ENCODE measurements at places on chromosomes 12 and 14.

- DNase-seq, result no peak
Measured at GRCh38 chr12:89098441-89099112, 253.7 kb downstream of the DUSP6 start.

- no peak for DNase-seq
Measured at GRCh38 chr12:128978067-128978466, 124.8 kb downstream of the GLT1D1 start.

GRCh38 chr14:70897464-70897863 is 9.8 kb upstream of the PCNX1 start:
- no peak for DNase-seq

GRCh38 chr12:96234591-96235483 is 40.7 kb downstream of the ELK3 start:
- no peak for DNase-seq

- DNase-seq, result no peak
Measured at GRCh38 chr14:65071544-65071943, 30.8 kb downstream of the MAX start.

GRCh38 chr12:11734580-11735180 is 85.2 kb downstream of the ETV6 start:
- no peak for DNase-seq

GRCh38 chr12:98358144-98358543 is 157.2 kb upstream of the TMPO start:
- no peak for DNase-seq

DNA sequence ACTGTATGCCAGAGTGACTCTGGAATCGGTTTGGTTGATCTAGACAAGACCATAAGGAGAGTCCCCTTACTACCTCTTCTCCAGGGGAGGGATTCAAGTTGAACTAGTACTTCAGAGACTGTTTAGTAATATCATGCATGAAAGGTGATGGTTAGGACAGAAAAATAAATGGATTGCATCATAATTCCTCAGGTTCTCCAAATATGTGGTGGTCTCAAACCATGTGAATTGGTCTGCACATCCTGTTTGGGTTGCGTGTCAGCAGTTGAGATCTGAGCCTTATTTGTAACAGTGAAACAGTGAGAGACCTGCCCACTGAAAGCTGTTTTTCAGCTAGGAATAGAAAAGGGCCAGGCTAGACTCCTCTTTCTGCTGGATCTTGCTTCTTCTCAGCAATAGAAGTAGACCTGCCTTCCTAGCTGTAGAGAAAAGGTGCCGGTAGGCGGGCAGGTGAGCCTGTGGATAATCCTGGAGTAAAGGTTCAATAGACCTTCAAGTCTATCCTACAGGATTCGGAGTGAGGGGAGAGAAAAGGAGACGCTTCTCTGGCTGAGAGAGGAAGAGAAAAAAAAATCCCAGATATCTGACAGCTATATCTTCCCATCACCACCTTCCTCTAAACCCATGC is 258.5 kb upstream of the E2F7 start:
- DNase-seq, result no peak

GRCh38 chr12:52613384-52614030 is 4.9 kb downstream of the KRT73 start:
- DNase-seq, result no peak

GRCh38 chr12:116996093-116996492 is 85.3 kb downstream of the FBXW8 start:
- DNase-seq, result no peak

- no peak for DNase-seq
Measured at GRCh38 chr14:104709387-104710039, 14.5 kb upstream of the ADSS1 start.

GRCh38 chr14:67276131-67276530 is 34.9 kb downstream of the PALS1 start:
- DNase-seq, result no peak

DNA sequence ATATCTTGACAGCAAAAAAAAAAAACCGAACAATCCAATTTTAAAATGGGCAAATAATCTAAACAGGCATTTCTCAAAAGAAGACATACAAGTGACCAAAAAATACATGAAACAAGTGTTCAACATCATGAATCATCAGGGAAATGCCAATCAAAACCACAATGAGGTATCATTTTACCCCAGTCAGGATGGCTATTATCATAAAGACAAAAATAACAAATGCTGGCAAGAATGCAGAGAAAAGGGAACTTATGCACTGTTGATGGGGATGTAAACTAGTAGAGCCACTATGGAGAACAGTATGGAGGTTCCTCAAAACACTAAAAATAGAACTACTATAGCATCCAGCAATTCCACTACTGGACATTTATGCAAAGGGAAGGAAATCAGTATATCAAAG is 448.2 kb downstream of the RGS6 start:
- no peak for DNase-seq

GRCh38 chr14:61690039-61690438 is 5.3 kb upstream of the HIF1A start:
- no peak for DNase-seq

GRCh38 chr14:38197784-38198335 is 9.8 kb upstream of the SSTR1 start:
- no peak for DNase-seq

DNA sequence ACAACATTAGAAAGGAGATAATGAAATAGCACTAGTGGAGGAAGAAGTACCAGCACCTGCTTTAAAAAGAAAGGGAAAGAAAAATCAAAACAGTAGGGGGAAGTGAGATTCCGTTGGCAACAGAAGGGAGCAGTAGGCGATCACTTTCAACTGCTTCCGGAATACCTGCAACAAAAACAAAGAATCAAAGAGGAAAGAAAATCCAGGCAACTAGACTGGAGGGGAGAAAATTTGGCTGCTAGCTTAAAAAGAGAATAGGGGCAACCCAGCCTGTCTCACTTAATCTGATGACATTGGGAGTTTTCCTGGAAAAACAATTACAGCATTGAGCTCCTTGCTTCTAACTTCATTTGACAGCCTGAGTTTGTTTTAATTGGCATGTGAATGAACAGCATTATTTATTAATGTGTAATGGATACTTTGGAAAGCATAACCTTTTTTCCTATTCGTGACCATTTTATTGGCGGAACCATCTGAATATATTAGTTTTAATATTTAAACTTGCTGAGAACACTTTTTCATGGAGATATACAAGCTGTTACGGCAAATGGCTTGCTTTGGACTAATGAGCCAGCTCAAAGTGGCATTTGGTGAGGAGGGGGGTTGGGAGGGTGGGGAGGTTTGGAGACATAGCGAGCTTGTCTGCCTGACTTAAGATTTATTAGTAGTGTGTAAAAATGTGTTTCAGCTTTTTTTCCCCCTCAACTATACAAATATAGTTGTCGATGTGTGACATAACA is 2.5 kb upstream of the DACT1 start:
- DNase-seq, result no peak

DNA sequence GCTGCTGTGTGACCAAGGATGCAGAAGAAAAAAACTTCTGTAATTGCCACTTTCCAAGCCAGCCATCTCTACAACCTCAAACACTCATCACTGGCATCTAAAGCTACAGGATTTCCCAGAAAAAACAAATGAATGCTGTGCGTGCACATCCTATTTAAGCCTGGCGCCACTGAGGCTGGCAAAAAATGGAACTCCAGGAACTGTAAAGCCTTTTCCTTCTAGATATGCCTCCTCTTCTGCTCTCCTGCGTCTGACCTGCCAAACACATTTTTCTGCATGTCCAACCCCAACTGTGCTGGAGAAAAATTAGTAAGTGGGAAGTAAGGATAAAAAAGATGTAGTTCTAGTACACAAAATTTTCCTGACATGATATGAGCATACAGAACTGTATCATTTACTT is 184.9 kb downstream of the ITPR2 start:
- DNase-seq, result no peak

DNA sequence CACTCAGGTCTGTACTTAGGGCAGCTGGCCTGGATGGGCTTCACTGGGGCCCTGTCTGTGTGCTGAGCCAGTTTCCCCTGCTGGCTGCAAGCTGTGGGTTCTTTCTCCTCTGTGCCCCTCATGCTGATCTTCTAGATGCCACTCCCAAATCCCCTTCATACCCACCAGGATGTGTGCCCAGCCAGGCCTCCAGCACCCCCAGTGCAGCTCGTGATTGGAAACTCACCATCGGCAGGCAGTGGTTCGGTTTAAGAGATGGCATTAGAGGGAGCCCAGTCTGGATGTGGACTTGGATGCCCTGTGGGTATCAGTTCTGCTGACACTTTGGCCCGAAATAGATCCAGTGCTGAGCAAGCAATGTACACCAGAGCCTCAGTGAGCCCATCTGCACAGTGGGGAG is 5.9 kb downstream of the TCL1B start:
- no peak for DNase-seq
